ENCODE measurements at places on chromosomes 5 and 9. TPM values are rescaled to one million over a fixed set of nuclear protein-coding genes. Genes with fewer than 3 reads are reported as not detected.

GRCh38 chr9:137458194-137459151 is 661 bp downstream of the NSMF start:
- DNase-seq: no peak

The PCDHB4 gene
- 4.1 TPM for total RNA-seq

GRCh38 chr5:113161806-113162205 is 185.2 kb downstream of the DCP2 start:
- DNase-seq: no peak

GRCh38 chr5:2491846-2492245 is 259.6 kb downstream of the IRX2 start:
- DNase-seq: no peak

DNA sequence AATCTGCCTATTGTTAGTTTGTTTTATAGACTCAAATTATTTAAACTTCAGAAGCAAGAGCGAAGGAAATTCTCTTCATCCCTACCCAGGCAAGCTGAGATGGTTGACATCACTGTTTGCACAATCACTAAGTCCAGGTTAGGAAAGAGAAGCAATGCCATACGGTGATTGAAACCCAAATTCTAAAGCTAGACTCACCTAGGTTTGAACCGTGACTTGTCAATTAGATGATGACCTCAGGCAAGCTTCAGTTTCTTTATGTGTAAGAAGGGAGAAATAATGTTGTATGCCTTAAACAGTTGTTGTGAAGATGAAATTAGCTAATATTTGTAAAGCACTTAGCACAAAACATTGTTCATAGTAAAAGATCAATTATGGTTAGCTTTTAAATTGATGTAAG is 96.5 kb upstream of the ANKRD55 start:
- no peak for DNase-seq

- peak; percentile 69 for DNase-seq
Observed at GRCh38 chr5:6551287-6551954, 81.4 kb downstream of the NSUN2 start.

GRCh38 chr9:130846487-130847305 is 11.6 kb downstream of the ABL1 start:
- DNase-seq: no peak
